ENCODE measurements at places on chromosomes 2 and 18.

GRCh38 chr2:39159283-39159682, 38.4 kb upstream of the SOS1 start:
- DNase-seq = no peak

DNA sequence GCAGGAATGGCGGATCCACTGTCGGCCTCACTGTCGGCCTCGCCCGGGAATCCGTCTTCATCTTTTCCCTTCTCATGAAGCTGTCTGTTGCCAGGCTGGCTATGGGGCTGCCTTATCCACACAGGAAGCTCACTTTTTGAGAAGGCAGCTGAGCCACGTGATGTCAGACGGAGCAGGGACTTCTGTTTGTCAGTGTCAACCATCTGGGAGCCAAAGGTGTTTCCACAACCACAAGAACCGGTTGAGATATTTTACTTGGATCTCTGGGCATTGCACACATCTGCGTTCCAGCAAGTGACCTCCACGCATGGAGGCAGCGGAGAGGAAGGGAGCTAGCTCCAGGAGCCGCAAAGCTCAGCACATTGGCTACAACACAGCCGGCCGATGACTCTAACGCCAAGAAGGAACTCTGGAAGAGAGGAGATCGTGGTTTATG, 27.4 kb upstream of the TAF1B start:
- no peak for DNase-seq

- DNase-seq = no peak
Measured at GRCh38 chr2:98731894-98732349, 990 bp upstream of the MGAT4A start.

DNA sequence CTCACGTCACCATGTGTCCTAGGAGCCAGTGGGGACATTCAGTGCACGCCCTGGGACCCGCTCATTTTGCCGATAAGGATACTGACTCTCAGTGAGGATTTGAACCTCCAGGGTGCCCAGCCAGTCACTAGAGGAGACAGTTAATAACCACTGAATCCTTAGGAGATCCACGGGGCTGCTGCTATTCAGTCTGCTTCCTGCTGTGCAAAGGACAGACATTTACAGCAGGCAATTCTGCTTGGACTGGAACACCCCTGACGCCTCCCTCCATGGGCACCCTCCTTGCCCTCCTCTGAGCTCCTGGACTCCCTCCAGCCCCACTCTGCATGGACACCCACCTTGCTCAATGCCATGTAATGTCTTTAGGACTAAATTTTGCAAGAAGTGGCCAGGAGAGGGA, 265.5 kb downstream of the EIPR1 start:
- DNase-seq = no peak

GRCh38 chr2:86021396-86022378, 84.0 kb downstream of the POLR1A start:
- no peak for DNase-seq

DNA sequence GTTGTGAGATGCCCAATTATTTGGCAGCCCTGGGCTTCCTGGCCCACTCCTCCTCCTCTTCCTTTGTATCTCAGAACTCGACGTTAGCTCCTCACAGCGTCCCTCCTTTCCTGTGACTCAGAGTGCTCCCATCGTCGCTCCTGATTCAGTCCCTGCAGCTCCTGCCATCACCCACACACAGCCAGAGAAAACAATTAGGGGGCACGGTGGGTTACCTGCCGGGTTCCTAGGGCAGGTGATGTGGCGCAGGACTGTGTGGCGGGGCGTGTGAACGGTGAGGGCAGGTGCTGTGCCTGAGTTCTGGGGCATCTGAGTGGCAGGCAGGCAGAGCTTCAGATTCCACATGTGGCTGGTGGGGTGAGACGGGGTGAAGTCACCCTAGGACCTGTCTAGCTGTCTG, 42.6 kb downstream of the GLI2 start:
- no peak for DNase-seq
